Activated T-cell treated with anti-CD3 and anti-CD28 coated beads, Interleukin-2, amount 50 U/mL, for 4 hours (primary cell): ENCODE measurements at places on chromosomes 3 and 15. TPM values are rescaled to one million over a fixed set of nuclear protein-coding genes. Genes with fewer than 3 reads are reported as not detected.

PIERCE2 gene
- total RNA-seq, result 0.30 TPM

XYLB gene
- total RNA-seq, result 5.9 TPM

DNA sequence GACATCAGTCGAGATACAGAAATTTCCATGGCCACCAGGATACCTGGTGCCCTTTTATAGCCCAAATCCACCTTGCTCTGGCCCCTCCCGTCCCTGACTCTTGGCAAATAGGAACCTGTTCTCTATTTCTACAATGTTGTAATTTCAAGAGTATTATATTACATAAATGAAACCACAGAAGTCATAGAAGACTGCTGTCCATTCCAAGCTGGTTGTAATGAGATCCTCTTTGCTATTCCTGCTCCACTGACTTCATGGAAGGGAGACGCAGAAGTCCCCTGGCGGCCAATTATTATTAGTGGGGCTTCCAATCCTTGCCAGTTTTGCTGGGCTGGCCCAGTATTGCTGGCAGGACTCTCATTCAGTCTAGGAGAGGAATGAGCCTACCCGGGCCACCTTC, 26.6 kb downstream of the DCP1A start:
- no peak for DNase-seq

GRCh38 chr3:56790016-56790821, 11.5 kb downstream of the ARHGEF3 start:
- DNase-seq, result no peak

TGM4 gene
- total RNA-seq, result not detected

- DNase-seq, result no peak
Measured at GRCh38 chr3:183823963-183824362, 1.4 kb downstream of the MAP6D1 start.

TMF1 gene
- 27.4 TPM for total RNA-seq

DNA sequence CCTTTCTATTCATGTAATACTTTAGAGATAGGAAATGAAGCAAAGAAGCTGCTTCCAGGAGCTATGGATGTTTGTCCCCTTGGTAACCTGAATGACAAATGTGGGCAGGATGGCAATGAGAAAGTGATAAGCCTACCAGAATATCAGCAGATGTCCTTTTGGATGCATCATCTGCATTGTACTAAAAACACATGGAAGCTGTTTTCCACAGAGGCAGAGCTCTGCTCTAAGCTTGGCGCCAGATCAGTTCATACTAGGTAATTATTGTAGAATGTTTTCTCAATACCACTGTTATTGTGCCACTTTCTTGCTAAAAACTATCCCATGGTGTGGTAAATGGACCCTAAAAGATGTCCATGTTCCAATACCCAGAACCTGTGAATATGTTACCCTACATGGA, 100.2 kb downstream of the DTWD1 start:
- DNase-seq, result no peak

- no peak for DNase-seq
Measured at GRCh38 chr3:34955680-34956079, 683.6 kb upstream of the ARPP21 start.

CYB561D2 gene
- 33.1 TPM for total RNA-seq

DNA sequence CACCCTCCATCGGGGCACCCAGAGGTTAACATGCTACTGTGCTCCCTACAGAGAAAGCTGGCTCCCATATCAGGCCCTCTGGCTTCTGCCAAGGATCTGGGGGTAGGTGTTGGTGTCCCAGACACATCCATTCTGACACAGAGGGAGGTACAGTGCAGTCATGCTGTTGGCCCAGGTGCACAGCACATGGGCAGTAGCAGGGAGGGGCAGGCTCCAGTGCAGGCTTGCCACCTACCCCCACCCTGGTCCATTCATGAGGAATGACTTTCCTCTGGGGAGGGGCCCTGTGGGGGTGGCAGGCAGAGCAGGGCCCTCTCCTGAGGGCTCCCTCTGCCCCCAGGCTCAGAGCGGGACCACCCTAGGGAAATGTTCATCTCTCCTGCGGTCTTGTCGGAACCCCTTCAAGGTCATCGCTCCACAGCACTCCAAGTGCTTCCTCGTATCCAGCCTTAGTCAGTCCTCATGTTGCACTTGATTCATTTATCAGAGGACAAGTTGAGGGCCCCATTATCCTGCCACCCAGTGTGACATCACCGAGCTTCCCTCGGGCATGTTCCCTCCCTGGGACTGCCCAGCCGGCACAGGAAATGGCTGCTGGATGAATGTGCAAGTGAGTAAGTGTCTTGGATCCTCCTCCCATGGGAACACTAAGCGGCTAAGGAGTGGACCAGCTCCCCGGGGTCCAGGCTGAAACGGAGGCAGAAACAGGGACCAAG, 10.0 kb downstream of the DUSP7 start:
- no peak for DNase-seq

GRCh38 chr15:58535894-58536293, 104.1 kb downstream of the LIPC start:
- DNase-seq, result no peak

DNA sequence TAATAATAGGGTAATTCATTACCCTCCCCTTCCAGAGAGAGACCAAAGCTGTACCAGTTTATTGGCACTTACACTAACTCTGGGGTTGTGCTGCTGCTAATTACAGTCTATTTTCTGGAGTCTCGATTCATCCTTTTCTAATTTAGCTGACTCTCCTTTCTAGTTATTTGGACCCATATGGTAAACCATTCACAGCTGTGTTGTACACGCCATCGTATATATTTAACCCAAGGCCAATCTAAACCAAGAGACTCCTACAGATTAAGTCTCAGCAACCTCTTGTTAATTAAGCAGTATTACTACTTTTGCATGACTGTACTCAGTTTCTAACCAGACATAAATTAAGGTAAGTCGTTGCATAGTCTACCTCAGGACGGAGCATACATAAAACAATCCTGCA, 22.5 kb downstream of the ANXA2 start:
- DNase-seq, result no peak

GRCh38 chr3:81861593-81861992, 100.1 kb upstream of the GBE1 start:
- DNase-seq, result no peak

GRCh38 chr3:12719541-12719940, 39.5 kb downstream of the TMEM40 start:
- no peak for DNase-seq
